ENCODE measurements at places on chromosomes 1 and 21.
A peak's percentile ranks its signal among the peaks of the same experiment; 100 is the strongest.

DNA sequence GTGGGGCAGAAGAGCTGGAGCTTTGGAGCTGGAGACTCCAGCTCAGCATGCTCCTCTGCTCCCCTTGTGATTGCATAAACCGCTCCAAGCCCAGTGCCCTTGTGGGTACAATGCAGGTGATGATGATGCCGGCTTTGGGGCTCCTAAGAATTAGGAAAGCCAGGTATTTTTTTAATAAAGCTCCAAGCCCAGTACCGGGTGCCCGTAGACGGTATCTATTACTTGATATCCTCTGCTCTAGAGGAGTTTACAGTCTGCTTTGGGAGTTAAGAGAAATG lies 27.2 kb downstream of the TENT5C start:
- DNase-seq = no peak

- DNase-seq = no peak
These were observed 202.9 kb upstream of the FGGY start for GRCh38 chr1:59094001-59094400.

DNA sequence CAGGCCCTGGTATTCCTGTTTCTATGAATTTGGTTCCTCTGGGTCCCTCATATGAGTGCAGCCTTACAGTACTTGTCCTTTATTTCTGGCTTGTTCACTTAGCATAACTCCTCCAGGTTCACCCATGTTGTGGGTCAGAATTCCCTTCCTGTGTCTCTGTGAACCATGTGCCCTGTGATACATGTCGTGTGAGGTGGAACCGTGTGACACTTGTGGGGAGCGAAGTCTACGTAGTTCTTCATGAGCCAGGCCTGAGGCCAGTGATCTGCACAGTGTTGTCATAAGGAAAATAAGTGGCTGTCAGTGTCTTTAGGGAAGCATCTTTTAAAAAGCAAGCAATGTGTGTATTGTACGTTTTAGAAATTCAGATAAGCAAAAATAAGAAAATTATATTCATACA lies 122.8 kb downstream of the GALNT2 start:
- no peak for DNase-seq

DNA sequence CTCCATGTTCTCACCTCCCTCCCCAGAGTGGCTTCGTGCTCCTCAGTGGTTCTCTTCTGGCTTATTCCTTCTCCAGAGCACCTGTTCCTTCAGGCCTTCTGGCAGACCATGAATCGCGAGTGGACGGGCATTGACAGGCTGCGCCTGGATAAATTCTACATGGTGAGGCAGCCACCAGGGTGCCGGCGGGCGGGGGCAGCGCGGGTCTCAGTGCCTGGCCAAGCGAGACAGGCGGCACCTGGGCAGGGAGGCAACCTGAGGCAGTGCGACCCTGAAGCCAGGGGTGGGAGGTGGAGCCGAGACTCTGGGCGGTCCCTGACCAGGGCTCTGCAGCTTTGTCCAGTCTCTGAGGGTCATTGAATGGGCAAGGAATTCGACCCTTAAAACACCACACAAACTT lies 3.9 kb downstream of the RRP1 start:
- DNase-seq = no peak

GRCh38 chr1:40706626-40707025 lies 15.1 kb downstream of the NFYC start:
- DNase-seq = no peak

GRCh38 chr21:45436351-45437065 lies 31.5 kb downstream of the COL18A1 start:
- DNase-seq = no peak

GRCh38 chr1:160149233-160149632 lies 2.2 kb upstream of the ATP1A4 start:
- no peak for DNase-seq

DNA sequence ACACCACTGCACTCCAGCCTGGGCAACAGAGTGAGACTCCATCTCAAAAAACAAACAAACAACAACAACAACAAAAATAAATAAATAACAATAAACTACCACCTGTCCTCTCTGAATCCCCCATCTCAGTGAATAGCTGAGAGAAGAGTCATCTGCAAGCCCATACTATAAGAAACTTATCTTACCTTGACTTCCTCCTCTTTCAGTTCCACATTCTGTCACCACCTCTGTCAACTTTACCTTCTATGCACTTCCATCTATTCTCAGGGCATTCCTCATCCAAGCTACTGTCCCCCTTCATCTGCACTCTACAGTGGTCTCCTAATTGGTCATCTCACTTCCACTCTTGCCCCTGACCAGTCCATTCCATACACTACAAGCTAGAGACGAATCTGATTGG lies 58.1 kb downstream of the KIAA0040 start:
- DNase-seq = no peak

- DNase-seq = no peak
These were observed 56.5 kb upstream of the ESRRG start for GRCh38 chr1:216779686-216780085.

DNA sequence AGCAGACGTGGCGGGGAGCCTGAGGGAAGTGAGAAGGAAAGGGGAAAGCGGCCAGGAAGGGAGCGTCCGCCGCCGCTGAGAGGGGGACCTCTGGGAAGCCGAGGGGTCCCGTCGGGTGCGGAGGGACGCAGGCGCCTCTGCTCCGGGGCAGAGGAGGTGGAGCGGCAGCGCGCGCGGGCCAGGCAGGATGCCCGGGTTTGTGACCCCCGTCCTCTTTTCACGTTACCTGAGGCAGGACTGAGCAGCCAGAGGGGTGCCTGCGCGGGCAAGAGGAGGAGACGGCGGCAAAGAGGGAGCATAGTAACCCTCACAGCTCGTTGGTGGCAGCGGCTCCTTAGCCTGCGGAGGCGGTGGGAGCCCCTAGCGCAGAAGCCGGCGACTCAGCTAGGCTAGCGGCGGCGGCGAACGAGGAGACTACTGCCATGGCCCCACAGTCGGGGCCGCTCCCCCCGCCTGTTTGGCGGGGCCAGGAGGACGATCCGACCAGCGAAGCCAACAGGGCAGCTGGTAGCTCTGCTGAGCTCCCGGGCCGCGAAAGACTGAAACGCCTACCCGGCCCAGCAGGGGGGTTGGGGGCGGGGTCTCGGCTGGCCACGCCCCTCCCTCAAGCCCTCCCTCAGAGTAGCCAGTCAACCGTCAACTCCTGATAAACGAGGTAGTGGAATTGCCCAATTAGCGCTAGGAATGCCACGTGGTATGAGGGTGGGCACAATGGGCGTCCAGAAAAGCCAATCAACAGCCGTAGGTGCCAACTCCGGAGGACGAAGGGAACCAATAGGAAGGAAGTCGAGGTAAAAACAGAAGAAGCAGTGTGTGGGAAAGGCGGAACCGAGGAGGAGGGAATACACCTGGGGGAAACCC lies at the start of gene TESK2:
Gene TESK2 (minus strand): TSS at position 538 of the 861 bp plus-strand sequence. CDS start 33,378 bp downstream, outside the sequence.
- DNase-seq = peak; percentile 94

DNA sequence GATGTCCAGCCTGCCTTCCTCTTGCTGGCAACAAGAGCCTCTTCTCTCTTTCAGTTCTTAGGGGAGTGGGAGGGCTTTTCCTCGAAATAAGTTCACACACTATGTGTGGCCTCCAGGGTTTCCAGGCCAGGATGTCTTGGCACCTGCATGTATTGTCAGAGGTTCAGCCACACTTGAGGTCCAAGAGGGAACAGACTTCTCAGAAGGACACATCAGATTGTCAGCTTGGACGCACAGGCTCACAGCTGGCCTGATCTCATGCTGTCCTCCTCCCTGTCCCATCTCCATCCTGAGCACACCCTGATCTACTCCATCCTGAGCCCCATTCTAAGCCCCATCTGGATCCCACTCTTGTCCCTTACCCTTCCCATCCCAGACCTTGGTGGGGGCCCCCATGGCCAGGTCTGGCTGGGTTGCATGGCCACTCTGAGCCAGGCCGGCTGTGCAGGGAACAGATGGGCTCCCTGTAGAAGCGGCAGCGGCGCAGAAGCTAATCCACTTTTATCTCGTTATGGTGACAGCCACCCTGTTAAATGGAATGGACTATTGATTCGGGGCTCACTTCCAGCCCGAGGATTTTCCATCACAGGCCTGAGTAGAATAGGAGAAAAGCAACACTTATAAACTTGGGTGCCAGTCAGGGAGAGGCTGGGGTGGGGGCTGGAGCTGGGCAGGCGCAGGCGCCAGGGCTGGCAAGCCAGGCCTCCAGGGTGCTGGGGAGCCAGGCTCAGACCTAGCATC lies 85.1 kb upstream of the CSF3R start:
- DNase-seq = no peak

DNA sequence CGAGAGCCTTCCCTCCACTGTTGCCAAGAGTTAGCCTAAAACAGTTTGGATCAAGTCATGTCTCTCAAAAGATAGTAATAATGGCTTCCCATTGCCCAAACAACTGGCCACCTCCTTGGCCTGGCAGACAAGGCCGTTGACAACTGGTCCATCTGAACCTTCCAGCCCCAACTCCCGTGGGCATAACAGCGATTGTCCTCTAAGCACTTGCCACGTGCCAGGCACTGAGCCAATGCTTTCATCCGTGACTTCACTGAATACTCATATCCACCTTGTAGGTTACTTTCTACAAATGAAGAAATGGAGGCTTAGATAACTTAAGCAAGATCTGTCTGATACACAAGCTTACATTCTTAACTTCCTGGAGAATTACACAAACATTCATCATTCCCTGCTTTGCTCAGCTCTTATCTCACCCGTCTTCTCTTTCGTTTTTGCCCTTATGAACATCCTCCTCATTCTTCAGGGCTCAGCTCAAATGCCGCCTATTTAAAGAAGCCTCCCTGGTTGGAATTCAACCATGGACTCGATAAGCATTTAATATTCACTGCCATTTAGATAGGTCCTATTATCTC lies 106.4 kb downstream of the KCND3 start:
- no peak for DNase-seq

GRCh38 chr1:225816643-225817538 lies 7.0 kb downstream of the EPHX1 start:
- DNase-seq = no peak

GRCh38 chr1:45928486-45929205 lies 125.2 kb downstream of the MAST2 start:
- DNase-seq = no peak

DNA sequence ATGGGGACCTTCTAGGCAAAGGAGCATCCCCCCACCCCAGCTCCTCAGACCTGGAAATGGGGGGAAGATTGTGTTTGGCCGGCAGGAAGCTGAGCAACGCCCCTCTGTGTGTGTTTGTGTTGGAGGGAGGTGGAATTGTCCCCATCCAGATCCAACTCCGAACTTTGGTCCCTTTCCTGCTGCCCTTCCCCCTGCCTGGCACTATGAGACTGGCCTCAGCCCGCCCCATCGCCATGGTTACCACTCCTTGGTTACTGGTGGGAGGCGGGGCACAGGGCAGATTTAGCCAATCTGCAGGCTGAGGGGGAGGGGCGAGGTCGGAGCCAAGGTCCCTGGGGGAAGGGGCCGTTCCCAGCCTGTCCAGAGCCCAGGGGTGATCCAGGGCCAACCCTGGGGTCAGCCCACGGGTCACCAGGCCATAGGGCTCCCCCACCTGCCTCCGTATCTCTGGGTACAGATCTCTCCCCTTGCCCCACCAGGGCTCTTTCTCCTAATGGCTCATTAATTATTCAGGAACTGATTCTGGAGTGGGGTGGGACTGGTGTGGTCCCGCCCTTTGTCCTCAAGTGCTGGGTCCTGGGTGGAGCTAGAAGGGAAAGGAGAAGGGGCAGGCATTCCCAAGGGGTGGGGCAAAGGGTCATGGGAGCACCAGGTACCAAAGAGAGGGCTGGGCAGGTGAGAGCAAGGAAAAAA lies 15.2 kb downstream of the PTPRF start:
- DNase-seq = no peak

- DNase-seq = peak; percentile 63
These were observed 3.8 kb downstream of the RNF186 start for GRCh38 chr1:19811206-19811851.

DNA sequence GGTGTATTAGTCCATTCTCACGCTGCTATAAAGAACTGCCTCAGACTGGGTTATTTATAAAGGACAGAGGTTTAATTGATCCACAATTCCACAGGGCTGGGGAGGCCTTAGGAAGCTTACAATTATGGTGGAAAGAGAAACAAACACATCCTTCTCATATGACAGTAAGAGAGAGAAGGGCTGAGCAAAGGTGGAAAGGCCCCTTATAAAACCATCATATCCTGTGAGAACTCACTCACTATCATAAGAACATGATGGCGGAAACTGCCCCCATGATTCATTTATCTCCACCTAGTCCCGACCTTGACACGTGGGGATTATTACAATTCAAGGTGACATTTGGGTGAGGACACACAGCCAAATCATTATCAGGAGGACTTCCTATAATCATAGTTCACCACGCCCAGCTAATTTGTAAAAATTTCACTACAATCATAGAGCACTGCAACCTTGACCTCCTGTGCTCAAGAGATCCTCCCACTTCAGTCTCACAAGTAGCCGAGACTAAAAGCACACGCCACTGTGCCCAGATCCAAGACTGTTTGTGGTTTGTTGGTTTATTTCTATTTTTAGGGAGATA lies 164.9 kb downstream of the RERE start:
- no peak for DNase-seq

- no peak for DNase-seq
These were observed 292.5 kb upstream of the SNX7 start for GRCh38 chr1:98368995-98369394.

DNA sequence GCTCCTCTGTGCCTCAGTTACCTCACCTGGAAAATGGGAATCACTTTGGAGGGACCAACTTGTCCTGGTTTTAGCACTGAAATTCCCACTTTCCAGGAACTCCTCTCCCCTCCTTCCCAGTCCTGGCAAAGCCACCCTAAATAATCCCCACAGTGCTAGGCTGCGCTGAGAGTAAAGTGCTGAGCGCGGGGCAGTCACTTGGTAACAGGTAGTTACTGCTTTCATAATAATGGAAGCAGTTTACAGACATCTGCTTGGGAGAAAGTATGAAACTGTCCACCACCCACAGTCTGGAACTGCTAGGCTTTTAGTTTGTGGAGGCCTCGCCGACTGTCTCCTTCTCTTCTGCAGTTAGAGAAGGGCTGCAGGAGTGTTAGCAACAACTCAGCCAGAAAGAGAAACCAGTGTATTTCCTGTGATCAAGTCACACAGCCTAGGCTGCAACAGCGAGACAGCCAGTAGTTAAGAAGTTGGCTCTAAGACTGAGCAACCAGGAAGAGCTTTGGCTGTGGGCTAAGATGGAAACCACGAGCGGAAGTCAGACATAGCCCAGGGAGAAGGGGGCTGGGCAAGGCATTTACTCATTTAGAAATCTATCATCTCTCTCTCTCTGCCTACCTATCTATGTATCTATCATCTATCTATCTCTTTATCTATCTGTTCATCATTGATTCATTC lies 30.8 kb upstream of the ABCG1 start:
- peak; percentile 61 for DNase-seq

- no peak for DNase-seq
These were observed 766 bp downstream of the CNIH3 start for GRCh38 chr1:224616756-224617409.

GRCh38 chr1:87826681-87827251 lies 498.1 kb downstream of the LMO4 start:
- DNase-seq = no peak

GRCh38 chr1:168303716-168304540 lies 23.3 kb downstream of the TBX19 start:
- DNase-seq = no peak

DNA sequence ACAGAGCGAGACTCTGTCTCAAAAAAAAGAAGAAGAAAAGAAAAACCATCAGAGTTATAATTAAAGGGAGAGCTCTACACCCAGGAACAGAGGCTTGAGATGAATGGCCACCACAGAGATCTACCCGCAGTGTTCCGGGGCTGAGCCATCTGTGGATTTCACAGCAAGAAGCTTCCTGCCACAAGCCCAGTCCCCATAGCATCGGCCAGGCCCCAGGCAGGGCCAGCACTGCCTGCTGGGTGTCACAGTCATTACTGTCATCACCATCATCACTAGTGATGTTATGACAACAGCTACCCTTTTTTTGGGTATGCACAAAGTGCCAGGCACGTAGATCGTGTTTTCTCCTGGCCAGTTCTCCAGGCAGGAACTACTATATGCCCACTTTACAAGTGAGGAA lies 111.6 kb upstream of the VAMP3 start:
- no peak for DNase-seq

- DNase-seq = no peak
These were observed 236.2 kb downstream of the NFIA start for GRCh38 chr1:61318319-61319125.

Measured in CD4-positive, alpha-beta T cell (primary cell).